ENCODE measurements at places on chromosomes 6 and 20. TPM values are rescaled to one million over a fixed set of nuclear protein-coding genes. Genes with fewer than 3 reads are reported as not detected.

MUC21 gene
- total RNA-seq = not detected

CTSZ gene
- 131 TPM for total RNA-seq

C6orf163 gene
- 0.44 TPM for total RNA-seq

ACOT13 gene
- 30.1 TPM for total RNA-seq

CCN5 gene
- 40.4 TPM for total RNA-seq

Measured in A549 treated with ZK216348 at 1 μM for 4 hours (cell line).